ENCODE measurements at places on chromosomes 7 and 10.

DNA sequence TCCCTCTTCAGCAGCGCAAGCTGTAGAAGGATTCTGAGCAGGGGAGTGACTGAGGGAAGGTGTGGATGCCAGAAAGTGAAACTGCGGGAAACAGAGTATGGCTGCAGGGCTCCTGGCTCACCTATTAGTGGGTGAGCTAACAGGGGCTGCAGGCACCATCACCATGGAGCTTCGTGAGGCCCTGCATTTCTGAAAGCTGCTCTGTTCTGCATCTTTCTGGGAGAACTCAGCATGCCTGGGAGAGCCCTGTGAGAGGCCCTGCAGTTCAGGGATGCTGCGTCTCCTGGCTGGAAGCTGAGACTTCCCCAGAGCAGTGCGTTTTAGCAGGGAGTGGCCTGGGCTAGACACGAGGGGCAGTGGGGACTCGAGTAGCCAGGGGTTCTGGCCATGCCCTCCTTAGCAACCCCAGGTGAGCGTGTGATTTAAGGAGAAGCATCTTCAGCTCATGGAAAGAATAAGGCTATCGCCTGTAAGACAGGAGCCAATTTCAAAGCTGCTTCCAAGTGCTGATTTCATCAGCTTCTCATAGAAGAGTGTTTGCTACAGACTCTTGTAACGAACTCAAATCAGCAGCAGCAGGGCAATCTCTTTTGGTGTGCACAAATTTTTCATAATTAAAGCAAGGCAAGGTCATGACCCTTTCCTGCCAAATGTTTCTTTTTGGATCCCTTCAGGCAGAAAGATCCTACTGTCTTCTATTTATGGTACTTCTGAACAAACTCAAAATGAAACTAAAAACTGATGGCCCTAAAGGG, 293.6 kb upstream of the ZNF32 start:
- H3K4me3 ChIP-seq, result no peak overlapping the region
- H3K36me3 ChIP-seq, result no peaks in the 10 kb centered on the region
- no peak for DNase-seq

DNA sequence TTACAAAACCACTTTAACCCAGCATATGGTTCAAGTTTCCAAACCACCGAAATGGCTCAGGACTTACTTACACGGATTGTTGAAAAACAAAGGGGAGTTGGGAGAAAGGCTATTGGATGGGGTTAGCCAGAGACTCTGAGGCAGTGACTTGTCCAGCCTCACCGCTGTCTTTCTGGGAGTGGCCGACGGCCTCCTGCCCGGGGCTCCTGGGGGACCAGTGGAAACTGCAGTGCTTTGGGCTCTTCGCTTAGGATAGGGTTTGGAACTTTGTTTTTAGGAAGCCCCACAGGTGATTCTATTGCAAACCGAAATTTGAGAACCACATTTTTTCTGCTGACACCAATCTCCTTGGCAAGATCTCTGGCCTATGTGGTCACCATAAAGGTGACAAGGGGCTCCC, 38.1 kb upstream of the R3HCC1L start:
- H3K27ac ChIP-seq, result no peak overlapping the region
- no peaks in the 10 kb centered on the region for H3K27me3 ChIP-seq
- H3K4me1 ChIP-seq, result 0 out of 2 replicates have a peak, but pooled peaks cover 2% of the 10 kb centered on the region

DNA sequence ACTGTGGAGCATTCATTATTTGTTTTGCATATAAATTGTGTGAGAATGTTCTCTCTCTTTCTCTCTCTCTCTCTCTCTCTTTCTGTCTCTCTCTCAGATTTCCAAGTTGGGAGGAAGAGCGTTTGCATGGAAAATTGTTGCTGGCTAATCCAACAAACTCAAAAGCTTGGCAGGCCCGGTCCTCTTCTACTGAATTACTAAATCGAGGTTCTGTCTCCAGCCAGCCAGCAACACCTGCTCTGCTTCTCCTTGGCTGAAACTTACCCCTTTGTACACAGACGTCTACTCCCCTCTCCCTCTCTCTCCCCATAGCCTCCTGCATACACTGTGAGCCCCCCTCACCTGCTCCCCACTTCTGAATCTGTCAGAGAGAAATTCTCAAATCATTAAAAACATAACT, 996.4 kb upstream of the AUTS2 start:
- no peaks in the 10 kb centered on the region for H3K4me1 ChIP-seq
- no peaks in the 10 kb centered on the region for H3K36me3 ChIP-seq
- no peak for DNase-seq
- H3K27ac ChIP-seq, result no peak overlapping the region
- peaks cover 1% of the 10 kb centered on the region for H3K27me3 ChIP-seq
- no peak overlapping the region for H3K4me3 ChIP-seq

- DNase-seq, result peak; percentile 77
- H3K4me1 ChIP-seq, result peaks cover 3% of the 10 kb centered on the region
- H3K27ac ChIP-seq, result no peak overlapping the region
- no peaks in the 10 kb centered on the region for H3K27me3 ChIP-seq
- H3K36me3 ChIP-seq, result peaks cover 10% of the 10 kb centered on the region
- H3K4me3 ChIP-seq, result no peak overlapping the region
Measured at GRCh38 chr7:100799037-100799896, 28.1 kb downstream of the EPHB4 start.

- no peaks in the 10 kb centered on the region for H3K27me3 ChIP-seq
- peaks cover 3% of the 10 kb centered on the region for H3K4me1 ChIP-seq
- H3K27ac ChIP-seq, result no peak overlapping the region
- H3K36me3 ChIP-seq, result no peaks in the 10 kb centered on the region
- peak; percentile 88 for DNase-seq
Measured at GRCh38 chr7:28890137-28890536, 68.0 kb downstream of the TRIL start.

DNA sequence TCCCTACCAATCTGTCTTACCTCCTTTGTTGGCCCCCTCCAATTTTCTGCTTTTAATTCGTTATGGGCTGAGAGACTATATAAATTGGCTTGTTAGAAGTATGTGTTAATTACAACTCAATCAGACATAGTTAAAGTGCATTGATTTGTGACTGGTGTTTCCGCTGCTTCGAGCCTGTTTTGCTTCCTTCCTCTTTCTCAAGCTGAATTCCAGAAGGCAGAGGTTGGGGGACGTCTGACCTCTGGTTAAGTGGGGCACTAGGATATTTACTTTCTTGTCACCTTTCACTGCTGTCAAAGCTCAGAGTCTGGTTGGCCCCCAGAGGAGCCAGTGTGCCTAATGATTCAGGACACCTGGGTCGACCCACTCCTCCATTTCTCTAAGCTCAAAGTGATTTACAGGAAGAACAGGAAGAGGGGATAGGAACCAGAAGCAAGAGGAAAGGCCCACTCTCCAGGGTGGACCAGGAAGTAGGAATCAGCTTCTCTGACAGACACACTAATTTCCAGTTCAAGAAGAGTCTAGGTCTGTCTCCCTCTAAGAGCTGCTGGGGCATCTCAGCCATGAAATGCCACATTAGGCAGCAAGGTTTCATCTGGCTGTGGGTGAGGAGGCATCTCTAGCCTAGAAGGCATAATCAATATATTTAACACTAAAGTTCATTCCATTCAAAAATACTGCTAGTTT, 397.2 kb upstream of the NPVF start:
- H3K36me3 ChIP-seq, result no peaks in the 10 kb centered on the region
- no peaks in the 10 kb centered on the region for H3K27me3 ChIP-seq
- DNase-seq, result no peak
- H3K27ac ChIP-seq, result no peak overlapping the region

DNA sequence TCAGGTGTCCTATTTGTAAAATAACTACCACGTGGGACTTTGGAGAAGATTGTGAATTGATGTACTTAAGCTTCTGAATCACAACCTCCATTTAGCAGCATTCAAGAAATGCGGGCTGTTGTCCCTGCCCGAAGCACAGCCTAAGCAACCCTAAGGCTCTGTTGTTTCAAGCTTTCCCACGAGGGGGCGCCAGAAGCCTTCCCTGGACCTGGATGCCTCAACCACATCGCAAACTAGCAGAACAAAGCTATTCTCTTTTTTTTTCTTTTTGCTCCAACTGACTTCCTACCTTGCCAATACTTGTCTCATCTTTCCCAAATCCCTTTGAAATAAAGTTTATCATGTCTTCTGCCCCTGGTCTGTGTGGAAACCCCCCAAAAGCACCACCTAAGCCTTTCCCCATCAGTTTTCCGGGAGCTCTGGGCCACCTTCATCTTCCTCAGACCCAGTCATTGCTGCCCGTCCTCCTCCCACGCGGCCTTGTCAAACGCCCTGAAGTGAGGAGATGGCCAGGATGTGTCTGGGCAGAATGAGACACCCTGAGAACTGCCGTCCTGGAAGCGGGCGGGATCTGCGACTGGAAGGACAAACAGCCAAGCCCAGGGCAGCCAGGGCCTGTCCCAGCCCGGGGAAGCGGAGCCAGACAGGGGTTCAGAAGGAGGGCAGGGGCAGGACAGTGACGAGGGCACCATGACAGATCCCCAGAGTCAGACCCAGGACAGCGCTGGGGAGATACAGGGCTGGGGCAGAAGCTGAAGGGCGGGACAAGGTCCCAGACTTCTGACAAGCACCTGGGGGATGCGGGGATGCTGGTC, 112.7 kb downstream of the SLIT1 start:
- no peaks in the 10 kb centered on the region for H3K4me1 ChIP-seq
- H3K4me3 ChIP-seq, result no peak overlapping the region
- H3K27me3 ChIP-seq, result no peaks in the 10 kb centered on the region
- peak; percentile 45 for DNase-seq
- H3K36me3 ChIP-seq, result no peaks in the 10 kb centered on the region

DNA sequence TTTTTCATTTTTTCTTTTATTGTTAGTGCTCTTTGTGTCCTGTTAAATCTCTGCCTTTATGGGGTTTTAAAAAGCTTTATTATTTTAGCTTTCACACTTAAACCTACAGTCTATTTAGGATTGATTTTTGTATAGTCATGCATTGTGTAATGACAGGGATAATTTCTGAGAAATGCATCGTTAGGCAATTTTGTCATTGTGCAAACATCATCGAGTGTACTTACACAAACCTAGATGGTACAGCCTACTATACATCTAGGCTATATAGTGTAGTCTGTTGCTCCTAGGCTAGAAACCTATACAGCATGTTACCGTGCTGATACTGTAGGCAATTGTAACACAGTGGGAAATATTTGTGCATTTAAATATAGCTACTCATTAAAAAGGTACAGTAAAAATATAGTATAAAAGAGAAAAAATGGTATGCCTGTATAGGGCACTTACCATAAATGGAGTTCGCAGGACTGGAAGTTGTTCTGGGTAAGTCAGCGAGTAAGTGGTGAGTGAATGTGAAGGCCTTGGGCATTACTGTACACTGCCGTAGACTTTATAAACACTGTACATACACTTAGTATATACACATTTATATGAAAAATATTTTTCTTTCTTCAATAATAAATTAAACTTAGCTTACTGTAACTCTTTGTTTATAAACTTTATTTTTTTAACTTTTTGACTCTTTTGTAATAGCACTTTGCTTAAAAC, 16.0 kb downstream of the UBE2D1 start:
- no peak for DNase-seq
- no peak overlapping the region for H3K4me3 ChIP-seq
- H3K27ac ChIP-seq, result no peak overlapping the region
- H3K4me1 ChIP-seq, result no peaks in the 10 kb centered on the region
- H3K27me3 ChIP-seq, result no peaks in the 10 kb centered on the region

GRCh38 chr10:22740180-22740579, 25.8 kb upstream of the PIP4K2A start:
- no peak overlapping the region for H3K4me3 ChIP-seq
- no peaks in the 10 kb centered on the region for H3K4me1 ChIP-seq
- H3K36me3 ChIP-seq, result no peaks in the 10 kb centered on the region
- no peak overlapping the region for H3K27ac ChIP-seq

- H3K36me3 ChIP-seq, result no peaks in the 10 kb centered on the region
- no peaks in the 10 kb centered on the region for H3K4me1 ChIP-seq
- no peak for DNase-seq
- no peak overlapping the region for H3K27ac ChIP-seq
- H3K27me3 ChIP-seq, result no peaks in the 10 kb centered on the region
Measured at GRCh38 chr10:104122225-104123107, 495 bp downstream of the SFR1 start.

GRCh38 chr10:113711142-113711541, 31.4 kb downstream of the CASP7 start:
- no peak overlapping the region for H3K27ac ChIP-seq
- H3K4me3 ChIP-seq, result no peak overlapping the region
- no peak for DNase-seq
- peaks cover 2% of the 10 kb centered on the region for H3K4me1 ChIP-seq
- no peaks in the 10 kb centered on the region for H3K36me3 ChIP-seq
- H3K27me3 ChIP-seq, result no peaks in the 10 kb centered on the region

- H3K4me1 ChIP-seq, result no peaks in the 10 kb centered on the region
- H3K4me3 ChIP-seq, result no peak overlapping the region
- DNase-seq, result no peak
- peaks cover 29% of the 10 kb centered on the region for H3K36me3 ChIP-seq
- no peaks in the 10 kb centered on the region for H3K27me3 ChIP-seq
Measured at GRCh38 chr7:779480-779879, 52.4 kb upstream of the PRKAR1B start.

DNA sequence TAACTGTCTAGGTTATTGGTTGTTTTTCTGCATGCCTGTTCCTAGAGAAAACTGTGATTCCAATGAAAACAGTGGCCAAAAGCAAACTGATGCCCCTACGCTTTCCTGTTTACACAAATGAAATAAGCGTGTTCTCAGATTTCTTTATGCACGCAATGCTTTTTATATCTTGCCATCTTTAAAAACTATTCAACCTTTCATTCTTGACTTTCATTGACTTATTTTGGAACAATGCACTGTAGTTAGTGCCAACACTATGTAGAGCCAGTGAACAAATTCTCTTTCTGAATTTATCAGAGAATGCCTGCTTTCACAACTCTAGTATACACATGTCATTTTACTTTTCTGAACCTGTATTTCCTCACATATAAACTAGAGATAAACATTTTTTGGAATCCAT, 86.6 kb downstream of the CABCOCO1 start:
- DNase-seq, result no peak
- H3K27ac ChIP-seq, result no peak overlapping the region
- no peak overlapping the region for H3K4me3 ChIP-seq
- no peaks in the 10 kb centered on the region for H3K27me3 ChIP-seq

DNA sequence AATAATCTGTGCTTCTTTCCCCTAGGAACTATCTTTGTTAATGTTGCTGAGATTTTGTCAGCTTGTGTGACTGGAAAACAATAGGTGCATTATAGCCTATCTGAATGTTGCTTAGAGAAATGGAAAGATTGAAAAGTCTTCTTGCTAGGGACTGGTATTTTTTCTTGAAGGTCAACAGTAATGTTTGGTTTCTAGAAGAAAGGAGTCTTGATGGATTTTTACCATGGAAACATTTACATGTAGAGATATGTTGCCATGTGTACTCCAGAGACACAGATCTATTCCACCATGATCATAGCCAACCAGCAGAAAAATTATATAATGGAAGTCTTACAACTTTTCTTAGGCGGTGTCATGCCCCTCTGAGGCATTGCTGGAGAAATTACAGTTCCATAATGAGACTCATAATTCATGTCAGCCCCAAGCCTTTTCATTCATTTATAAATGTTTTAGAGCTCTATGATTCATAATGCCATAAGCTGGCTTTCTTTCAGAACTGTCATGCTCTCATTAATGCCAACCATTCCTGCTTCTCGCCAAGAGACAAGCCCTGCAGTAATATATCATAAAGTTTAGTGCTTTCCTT, 175.1 kb upstream of the PTPRZ1 start:
- H3K4me3 ChIP-seq, result no peak overlapping the region
- no peak for DNase-seq
- no peaks in the 10 kb centered on the region for H3K36me3 ChIP-seq
- no peak overlapping the region for H3K27ac ChIP-seq
- no peaks in the 10 kb centered on the region for H3K4me1 ChIP-seq
- H3K27me3 ChIP-seq, result no peaks in the 10 kb centered on the region

- H3K36me3 ChIP-seq, result no peaks in the 10 kb centered on the region
- no peaks in the 10 kb centered on the region for H3K27me3 ChIP-seq
- no peak overlapping the region for H3K27ac ChIP-seq
- H3K4me3 ChIP-seq, result no peak overlapping the region
Measured at GRCh38 chr7:128152721-128153120, 88.4 kb upstream of the LEP start.

- no peaks in the 10 kb centered on the region for H3K4me1 ChIP-seq
- no peak overlapping the region for H3K4me3 ChIP-seq
- no peak overlapping the region for H3K27ac ChIP-seq
- H3K36me3 ChIP-seq, result no peaks in the 10 kb centered on the region
Measured at GRCh38 chr7:121244120-121244870, 84.5 kb upstream of the WNT16 start.

Data from iPS DF 6.9 (cell line).